ENCODE measurements at places on chromosomes 11 and 22.
A peak's percentile ranks its signal among the peaks of the same experiment; 100 is the strongest.

DNA sequence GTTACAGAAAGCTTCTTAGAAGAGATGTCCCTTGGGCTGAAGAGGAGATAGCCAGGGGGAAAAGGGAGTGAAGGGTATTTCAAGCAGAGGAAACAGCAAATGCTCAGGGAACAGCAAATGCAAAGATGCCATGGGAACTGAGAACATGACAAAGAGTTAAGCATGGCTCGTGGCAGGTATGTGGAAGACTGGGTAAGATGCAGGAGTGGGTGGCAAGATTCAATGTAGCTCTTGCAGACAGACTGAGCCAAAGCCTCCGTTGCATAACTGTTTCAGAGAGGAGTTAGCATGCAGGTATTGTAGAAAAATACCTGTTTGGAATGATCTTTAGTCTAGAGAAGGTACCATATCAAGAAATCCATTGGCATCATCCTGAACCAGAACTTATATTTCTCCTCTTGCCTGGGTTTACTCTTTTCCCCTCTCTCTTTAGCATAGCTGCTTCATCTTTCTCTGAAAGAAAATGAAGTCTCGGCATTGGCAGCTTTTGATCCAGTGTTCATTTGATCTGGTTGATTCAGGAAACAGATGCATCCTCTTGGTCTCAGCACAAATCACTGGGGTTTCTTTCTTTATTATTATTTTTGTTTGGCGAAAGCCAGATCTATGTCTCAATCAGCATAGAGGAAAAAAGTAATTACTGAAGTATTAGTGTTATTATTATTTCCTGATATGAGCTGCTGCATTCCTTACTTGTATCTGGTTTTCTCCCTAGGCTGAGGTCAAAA, 41.7 kb upstream of the NUP160 start:
- H3K4me3 ChIP-seq = no peak overlapping the region
- H3K36me3 ChIP-seq = no peaks in the 10 kb centered on the region
- no peaks in the 10 kb centered on the region for H3K27me3 ChIP-seq
- no peak for DNase-seq

DNA sequence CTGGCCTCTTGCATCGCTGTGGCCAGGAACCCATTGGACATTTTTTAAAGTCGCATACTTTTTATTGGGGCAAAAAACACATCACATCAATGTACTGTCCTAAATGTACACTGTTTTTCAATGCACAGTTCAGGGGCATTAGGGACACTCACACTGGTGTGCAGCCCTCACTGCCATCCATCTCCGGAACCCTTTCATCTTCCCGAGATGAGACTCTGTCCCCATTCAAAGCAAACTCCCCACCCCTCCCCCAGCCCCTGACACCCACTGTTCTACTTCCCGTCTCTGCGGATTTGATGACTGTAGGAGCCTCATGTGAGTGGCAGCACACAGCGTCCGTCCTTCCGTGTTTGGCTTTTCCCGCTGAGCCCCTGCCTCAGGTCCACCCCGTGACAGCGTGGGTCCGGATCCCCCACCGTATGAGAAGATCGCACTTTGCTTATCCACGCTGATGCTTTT, 41.8 kb upstream of the TH start:
- H3K4me3 ChIP-seq = no peak overlapping the region
- no peaks in the 10 kb centered on the region for H3K27me3 ChIP-seq
- no peaks in the 10 kb centered on the region for H3K4me1 ChIP-seq

DNA sequence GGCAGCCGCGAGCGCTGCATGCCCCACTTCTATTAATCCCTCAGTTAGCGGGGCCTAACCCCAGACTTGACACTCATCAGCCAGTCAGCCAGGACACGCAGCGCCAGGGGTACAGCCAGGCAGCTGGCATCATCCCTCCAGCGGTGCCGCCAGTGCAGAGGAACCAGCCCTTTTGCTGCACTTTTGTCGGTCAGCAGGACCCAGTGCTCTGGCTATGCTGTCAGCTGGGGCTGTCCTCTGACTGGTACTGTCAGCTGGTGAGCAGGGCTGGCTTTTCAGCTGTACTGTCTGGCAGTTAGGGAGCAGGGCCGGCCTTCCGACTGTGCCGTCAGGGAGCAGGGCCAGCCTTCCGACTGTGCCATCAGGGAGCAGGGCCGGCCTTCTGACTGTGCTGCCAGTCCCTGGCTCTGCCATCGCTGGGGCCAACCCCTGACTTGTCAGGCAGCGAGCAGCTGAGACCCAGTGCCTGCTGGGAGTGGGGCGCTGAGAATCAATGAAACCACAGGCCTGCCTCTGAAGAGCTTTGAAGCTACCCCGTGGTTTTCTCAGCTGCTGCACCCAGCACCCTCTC, 115.4 kb downstream of the KIAA1671 start:
- H3K4me3 ChIP-seq = no peak overlapping the region
- no peak overlapping the region for H3K27ac ChIP-seq
- no peak for DNase-seq
- no peaks in the 10 kb centered on the region for H3K27me3 ChIP-seq
- H3K36me3 ChIP-seq = no peaks in the 10 kb centered on the region
- H3K4me1 ChIP-seq = peaks cover 13% of the 10 kb centered on the region

DNA sequence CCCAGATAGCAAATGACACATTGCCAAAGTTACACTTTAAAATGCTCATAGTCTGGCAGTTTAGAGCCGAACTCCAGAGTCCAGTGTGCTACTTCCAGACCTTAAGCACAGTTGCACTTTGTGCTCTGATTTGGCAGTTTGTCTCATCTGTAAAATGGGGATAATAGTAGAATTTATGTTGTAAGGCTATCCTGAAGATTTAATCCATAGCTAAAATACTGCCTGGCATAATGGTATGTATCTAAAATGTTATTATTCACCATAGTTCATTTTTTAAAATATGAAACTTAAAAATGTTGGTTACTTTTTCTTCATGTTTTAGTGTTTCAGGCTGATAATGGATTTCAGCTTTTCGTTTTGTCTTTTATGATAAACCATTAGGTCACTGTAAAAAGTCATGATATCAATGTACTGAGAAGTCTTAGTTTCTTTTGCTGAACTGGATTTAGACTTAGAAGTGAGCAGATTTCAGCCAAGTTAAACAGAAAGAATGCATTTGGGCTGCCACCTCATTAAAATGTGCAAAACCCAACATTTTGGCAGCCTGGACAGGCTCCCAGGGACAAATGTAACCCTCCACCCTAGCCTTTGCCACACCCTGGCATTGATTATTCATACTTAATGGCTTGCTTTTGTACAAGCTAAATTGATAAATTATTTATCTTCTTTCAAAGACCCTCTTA, 933 bp downstream of the OLFML1 start:
- peak overlapping the region; percentile 39 for H3K4me3 ChIP-seq
- no peaks in the 10 kb centered on the region for H3K27me3 ChIP-seq
- H3K36me3 ChIP-seq = no peaks in the 10 kb centered on the region
- no peak for DNase-seq
- H3K27ac ChIP-seq = peak overlapping the region; percentile 59

DNA sequence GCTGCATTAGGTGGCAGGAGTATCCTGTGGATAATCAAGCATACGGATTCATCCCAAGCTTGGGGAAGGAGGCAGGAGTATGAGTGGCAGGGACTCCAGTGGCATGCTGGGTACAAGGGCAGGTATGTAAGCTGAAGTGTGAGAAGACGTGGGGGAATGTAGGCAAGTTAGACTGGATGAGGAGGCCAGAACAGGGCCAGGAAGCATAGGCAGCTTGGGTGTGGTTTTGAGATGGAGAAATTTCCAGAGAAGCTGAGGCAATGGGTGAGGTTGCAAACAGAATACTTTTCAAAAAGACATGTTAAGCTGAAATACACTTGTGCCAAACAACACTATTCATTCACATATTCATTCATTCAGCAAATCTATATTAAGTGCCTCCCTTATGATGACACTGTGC, 43.1 kb upstream of the AMOTL1 start:
- DNase-seq = no peak
- no peaks in the 10 kb centered on the region for H3K36me3 ChIP-seq
- no peaks in the 10 kb centered on the region for H3K27me3 ChIP-seq
- H3K4me1 ChIP-seq = no peaks in the 10 kb centered on the region
- H3K27ac ChIP-seq = no peak overlapping the region

DNA sequence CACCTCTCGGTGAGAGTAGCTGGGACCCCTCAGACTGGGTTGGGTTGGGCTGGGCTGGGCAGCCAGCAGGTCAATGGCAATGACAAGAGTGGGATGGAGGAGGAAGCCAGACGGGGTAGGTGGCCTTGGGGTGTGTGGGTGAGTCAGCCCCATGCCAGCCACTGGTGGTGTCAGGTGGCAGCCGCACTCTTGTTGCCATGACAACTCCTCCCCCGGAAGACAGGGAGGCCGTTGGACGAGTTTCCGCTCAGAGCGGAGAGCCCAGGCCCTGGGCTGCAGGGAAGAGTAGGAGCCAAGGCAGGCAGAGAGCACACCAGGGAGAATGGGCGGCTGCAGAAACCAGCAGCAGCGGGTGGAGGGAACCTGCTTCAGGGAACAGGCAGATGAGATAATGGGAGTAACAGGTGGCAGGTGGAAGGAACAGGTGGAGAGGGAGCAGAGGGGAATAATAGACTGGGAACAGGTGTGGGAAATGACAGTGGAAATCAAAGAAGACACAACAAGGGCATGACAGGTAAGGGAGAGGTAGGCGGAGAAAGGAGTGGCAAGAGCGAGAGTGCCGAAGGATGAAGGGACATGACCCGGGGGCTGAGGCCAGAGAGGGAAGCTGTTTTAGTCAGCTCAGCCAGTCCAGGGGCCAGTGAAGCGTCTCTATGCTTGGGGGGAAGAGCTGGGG, 8.7 kb downstream of the SPTBN2 start:
- no peak for DNase-seq
- H3K27ac ChIP-seq = no peak overlapping the region
- no peak overlapping the region for H3K4me3 ChIP-seq
- H3K27me3 ChIP-seq = no peaks in the 10 kb centered on the region
- no peaks in the 10 kb centered on the region for H3K4me1 ChIP-seq

Data from ovary (tissue), 10 donors.